ENCODE measurements at places on chromosomes 3 and 15. TPM values are rescaled to one million over a fixed set of nuclear protein-coding genes. Genes with fewer than 3 reads are reported as not detected.
A peak's percentile ranks its signal among the peaks of the same experiment; 100 is the strongest.

NMNAT3 gene
- total RNA-seq = 2.7 TPM

CDCP1 gene
- not detected for total RNA-seq

SLC22A14 gene
- not detected for total RNA-seq

DPPA4 gene
- total RNA-seq = 3.3 TPM

- DNase-seq = no peak
Observed at GRCh38 chr3:193662757-193663322, 69.8 kb downstream of the OPA1 start.

DNA sequence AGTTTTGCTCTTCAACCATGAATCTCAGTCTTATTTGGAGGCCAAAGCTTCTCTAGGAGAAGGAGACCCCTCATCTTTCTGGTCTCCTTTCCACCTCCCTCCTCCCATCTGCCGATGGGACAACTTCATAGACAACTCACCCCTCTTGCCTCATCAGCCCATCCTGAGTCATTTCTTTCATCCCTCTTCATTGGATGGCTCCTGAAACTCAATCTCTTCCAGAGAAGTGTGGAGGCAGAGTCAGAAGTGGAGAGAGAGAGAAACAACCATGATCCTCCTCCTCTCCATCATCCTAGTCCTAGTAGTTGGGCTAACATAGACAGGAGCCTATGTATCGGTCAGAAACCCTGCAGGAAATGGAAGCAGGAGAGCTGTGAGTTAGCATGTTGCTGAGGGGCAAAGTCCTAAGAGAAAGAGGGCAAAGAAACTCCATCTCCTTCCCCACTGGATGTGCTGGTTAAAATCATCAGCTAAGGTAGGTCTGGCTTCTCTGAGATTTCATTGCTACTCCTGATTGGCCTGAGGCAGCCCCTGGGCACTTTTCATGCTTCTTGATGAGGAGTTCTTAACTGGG lies 21.3 kb upstream of the HCN4 start:
- no peak for DNase-seq

DNA sequence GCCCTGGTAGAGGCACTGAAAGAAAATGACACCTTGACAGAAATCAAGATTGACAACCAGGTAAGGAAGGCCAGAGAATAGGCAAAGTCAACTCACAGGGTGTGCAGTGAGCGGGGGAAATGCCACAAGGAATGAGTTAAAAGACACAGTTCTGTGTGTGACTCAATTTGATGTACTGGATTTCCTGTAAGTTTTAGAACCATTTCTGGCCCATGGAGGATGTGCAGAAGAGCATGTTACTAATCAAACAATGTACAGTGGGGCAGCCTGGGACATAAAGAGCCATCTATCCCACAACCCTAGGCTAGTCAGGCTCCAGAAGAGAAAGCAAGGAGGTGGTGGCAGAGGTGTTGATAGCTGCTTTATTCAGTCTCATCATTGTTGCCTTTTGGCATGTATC lies 31.2 kb upstream of the TMOD3 start:
- no peak for DNase-seq

DNA sequence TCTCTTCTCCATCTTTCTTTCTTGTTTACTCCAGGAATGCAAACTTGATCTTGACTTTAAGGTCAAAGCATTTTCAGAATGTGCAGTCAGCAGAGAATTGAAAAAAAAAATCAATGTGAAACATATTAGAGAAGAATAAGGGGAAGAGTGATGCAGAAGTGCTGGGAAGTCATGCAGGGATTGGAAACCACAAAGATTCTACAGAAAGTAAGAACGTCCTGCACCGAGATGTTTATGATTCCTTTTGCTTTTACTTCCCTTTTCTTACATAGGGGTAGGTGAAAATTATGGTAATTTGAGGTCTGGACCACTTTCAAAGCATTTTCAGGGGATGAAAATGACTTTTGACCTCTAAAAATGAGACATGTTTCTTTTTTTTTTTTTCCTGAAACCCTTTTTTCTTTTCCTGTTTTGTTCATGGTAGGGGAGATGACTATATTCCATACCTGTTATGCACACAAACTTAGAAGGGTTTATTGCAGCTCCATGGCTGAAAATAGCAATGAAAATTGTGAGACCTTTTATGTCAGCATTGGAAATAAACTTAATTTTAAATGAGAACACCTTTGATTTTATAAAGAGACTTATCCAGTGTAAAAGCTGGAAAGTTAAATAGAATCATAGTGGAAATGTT lies 623.5 kb upstream of the TBL1XR1 start:
- peak; percentile 54 for DNase-seq

GRCh38 chr3:101217472-101218245 lies 102.7 kb downstream of the IMPG2 start:
- no peak for DNase-seq

- DNase-seq = no peak
Observed at GRCh38 chr3:56113231-56113630, 355.0 kb downstream of the ERC2 start.

DNA sequence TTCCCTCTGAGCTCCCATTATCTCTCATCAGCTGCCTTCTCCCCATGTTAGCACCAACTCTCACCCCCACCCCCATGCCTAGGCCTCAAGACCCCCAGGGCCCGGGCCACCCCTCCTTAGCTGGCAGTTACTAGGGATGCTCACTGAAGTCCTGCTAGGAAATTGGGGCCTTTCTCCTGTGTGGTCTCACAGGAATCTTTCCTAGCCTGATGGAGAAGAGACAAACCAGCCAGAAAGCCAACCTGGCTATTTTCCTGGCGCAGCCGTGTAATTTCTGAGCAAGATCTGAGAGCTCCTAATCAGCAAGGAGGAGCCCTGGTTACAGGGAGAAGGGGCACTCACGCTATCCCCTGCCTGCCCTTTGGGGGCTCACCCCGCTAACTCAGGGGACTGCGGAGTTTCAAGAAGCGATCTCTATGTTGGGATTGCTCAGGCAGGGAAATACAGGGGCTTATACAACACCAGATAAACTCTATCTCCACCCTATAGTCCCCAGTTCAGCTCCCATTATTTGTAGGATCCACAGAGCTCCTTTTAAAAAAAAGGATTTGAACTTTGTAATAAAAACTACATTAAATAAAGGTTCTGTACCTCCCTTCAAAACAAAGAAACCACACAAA lies 25.2 kb downstream of the NR2F2 start:
- DNase-seq = no peak

- no peak for DNase-seq
Observed at GRCh38 chr15:59991834-59992233, 12.3 kb upstream of the FOXB1 start.

DNA sequence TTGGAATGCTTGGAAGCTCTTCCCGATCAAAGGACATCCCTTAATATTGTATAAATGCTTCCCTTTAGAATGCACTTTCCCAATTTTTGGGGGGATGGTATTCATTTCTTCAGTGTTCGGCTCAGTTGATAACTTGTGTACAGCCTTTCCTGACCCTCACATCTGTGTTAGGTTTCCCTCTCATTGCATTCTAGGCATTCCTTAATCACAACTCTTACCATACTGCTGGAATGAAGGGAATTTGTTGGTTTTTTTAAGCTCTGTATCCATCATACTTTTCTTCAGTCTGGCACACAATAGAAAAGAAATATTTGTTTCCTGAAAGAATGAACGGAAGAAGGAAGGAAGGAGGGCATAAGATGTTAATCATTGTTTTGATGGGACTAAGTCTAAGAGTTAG lies 119.5 kb downstream of the CHST2 start:
- DNase-seq = no peak

DNA sequence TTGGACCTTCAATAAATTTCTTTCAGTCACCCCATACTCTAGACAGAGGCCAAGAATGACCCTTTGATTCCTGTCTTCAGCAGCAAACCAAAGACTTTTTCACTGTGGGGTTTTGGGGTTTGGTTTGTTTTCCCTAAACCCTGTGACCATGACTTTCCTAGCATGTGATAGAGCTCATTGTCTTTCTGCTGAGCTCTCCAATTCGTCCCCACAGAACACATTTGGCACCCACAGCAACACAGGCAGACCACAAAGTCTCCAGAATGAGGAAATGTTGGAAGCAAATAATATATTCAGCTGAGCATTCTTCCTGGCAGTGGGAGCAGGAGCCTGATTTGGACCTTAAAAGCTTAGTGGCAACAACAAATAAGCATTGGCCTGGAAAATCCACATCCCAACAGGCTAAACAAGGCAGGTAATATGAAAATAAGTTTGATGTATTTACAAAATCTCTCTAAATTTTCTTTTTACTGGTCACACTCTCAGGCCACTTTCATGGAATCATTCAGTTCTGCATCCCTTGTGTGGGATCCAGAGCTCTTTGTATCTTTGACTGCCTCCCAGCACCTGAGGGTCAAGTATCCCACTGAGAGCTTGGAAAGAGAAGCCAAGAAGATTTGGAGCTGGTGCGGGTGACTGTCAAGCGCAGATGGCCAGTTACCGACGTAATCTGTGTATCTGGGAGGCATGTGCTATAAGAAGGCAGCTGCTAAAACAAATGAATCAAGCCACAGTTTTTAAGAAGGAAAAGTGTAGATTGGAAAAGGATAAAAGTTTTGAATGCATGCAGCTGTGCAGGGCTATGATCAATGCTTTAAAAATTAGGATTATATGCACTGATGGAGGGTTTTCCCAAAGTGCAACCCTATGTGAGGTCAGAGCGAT lies 36.5 kb upstream of the CPB1 start:
- DNase-seq = no peak

DNA sequence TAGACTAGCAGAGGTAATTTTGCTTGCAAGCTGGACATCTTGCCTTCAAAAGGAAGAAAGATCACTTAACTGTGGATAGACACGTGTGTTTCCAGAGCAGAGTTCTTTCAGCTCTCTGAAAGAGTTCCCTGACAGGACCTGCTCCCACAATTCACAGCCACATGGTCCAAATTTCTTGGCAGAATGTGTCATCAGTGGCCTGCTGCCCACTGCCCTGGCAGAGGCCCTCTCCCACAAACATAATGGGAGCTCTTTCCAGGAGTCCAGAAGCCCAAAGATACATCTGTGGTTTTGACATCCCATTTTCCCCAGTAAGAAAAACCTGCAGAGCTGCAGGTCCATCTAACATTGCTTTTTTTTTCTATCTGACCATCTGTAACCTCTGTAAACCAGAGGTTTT lies 48.3 kb downstream of the SERPINI1 start:
- DNase-seq = no peak

GRCh38 chr3:194928831-194929577 lies 243.3 kb downstream of the FAM43A start:
- no peak for DNase-seq

DNA sequence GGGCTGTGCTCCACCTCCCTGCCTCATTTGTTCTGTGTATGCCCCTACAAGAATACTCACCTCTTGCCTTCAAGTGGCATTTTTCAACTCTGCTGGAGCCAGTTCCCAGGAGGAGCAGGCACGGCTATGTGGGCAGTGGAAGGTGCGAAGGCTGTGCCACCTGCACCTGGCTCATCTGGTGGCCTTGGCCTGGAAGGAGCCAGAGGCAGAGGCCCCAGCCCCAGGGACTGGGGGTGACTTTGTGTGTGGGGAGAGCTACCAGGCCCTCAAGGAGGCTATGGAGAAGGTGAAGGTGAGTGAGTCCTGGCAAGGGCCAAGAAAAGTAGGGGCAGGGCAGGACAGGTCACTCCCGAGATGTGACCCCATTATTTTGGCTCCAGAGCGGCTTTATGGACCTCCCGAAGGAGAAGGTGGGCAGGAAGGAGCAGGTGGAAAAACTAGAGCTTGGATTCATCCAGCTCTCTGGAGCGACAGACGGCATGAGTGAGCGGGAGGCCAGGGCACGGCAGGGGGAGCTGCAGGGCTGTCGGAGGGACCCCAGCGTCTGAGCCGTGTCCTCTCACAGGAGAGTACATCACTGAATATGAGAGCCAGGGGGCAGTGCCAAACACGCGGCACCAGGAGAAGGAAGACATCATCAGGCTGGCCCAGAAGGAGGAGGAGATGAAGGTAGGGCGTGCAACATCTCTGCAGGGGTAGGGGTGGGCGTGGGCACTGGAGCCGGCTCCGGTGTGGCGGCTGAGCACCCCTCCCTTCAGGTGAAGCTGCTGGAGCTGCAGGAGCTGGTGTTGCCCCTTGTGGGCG lies 57.3 kb upstream of the UBE2Q2 start:
- DNase-seq = no peak

- DNase-seq = no peak
Observed at GRCh38 chr3:174767853-174768382, 91.2 kb upstream of the NAALADL2 start.

- DNase-seq = peak; percentile 87
Observed at GRCh38 chr3:156978481-156978961, 152.4 kb downstream of the LEKR1 start.
